ELR (cell line): ENCODE measurements at places on chromosomes 6 and 20.
A peak's percentile ranks its signal among the peaks of the same experiment; 100 is the strongest.

GRCh38 chr6:167508919-167509852, 184.3 kb downstream of the TTLL2 start:
- DNase-seq, result no peak

GRCh38 chr6:28880894-28881780, 42.6 kb downstream of the TRIM27 start:
- DNase-seq, result peak; percentile 78

GRCh38 chr6:17948725-17949124, 38.7 kb downstream of the KIF13A start:
- no peak for DNase-seq

DNA sequence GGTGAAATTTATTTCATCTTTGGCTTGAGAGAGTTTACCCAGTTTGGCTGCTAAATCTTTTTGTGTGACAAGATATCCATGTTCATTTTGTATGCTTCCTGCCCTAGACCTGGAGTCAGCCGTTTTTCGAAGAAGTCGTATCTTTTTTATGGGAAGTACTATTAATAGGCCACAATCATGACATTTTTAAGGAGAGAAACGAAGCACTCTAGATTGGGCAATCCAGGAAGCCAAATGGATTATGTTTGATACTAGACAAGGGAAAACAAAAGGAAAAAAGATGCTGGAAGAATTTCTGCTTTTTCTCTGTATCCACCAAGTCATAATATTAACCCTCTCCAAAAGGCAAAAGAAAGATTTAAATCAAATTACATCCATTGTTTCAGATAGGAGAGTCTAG, 214.6 kb downstream of the HDGFL1 start:
- no peak for DNase-seq

DNA sequence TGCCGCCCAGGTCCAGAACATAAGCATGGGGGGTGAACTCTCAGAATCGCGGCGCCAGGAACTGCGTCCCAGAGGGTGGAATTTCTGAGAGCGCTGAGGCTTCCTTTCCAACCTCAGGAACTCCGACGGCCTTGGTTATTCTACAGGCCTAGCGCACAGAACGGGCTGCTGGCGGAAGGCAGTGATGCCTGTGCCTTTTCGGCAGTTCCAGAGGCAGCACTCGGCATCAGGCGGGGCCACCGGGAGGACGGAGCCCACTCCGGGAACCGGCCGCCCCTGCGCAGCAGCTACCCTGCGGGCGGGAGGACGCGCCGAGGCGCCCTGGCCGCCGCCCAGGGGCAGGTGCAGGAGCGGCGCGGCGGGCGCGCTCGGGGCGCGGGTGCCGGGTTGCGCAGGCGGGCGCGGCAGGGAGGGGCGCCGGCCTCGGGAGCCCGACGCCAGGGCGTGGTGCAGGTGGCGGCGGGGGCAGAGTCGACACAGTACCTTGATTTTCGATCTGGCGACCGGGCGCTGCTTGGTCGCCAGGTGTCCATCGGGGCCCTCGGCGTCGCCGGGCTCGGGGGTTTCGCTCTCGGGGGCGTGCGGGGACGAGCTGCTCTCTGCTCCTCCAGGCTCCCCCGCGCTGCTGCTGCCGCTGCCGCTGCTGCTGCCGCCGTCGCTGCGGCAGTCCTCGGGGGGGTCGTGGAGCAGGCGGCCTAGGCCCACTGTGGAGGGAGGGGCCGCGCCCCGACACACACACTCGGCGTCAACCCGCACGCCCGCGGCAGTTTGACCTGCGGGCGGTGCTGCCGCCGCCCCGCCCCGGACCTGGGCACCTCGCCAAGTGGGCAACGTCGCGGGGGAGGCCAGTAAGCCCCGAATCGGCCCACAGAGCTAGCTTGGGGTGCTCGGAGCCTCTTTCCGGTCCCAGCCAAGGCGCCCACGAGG, 1.3 kb downstream of the OVOL2 start:
- DNase-seq, result no peak

GRCh38 chr6:153564803-153565202, 433.7 kb upstream of the RGS17 start:
- DNase-seq, result no peak

DNA sequence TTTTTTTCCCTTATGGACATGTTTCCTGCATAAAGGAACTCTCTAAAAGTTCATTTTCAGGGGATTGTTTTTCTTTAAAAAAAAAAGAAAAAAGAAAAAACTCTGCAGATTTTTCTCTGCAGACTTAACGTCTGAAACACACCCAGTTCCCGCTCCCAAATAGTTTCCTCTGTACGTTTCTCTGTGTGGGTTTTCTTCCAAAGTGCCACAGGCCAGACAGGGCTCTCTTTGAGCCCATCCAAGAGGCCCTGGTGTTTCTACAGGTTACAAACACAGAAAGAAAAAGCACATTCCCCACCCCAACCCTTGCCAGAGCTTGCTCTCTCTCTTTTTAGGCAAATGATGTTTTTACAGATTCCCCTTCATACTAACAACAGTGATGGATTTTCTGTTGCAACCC, 258.6 kb downstream of the FNDC1 start:
- no peak for DNase-seq

DNA sequence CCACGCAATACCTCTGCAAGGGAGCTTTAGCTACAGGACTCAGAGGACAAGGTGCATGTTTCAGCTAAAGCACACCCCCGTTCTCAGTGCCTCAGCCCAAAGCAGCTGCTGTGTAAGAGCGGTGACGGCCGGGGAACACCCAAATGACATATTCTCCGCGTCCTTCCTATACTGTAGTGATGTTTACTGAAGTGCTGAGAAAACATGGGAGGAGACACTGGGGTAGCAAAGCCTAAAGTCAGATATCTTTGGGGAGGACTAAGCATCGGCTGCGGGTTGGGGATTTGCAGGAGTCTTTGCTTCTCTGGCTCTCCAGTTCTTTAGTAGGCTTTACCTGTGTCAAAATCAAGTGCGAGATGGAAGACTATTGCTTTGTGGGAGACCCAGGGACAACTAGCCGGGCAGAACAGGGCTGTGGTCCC, 1.7 kb downstream of the SLC22A23 start:
- DNase-seq, result no peak

- no peak for DNase-seq
Observed at GRCh38 chr20:37927410-37928095, 24.6 kb downstream of the VSTM2L start.
